ENCODE measurements at places on chromosomes 6 and 20. TPM values are rescaled to one million over a fixed set of nuclear protein-coding genes. Genes with fewer than 3 reads are reported as not detected.

GRCh38 chr20:55070001-55070400 is 594.6 kb downstream of the DOK5 start:
- H3K4me3 ChIP-seq = no peak overlapping the region
- no peaks in the 10 kb centered on the region for H3K36me3 ChIP-seq
- no peak for DNase-seq
- no peaks in the 10 kb centered on the region for H3K27me3 ChIP-seq

GRCh38 chr6:17476511-17476910 is 83.1 kb downstream of the CAP2 start:
- DNase-seq = no peak
- H3K27ac ChIP-seq = no peak overlapping the region
- H3K4me3 ChIP-seq = no peak overlapping the region
- H3K27me3 ChIP-seq = no peaks in the 10 kb centered on the region

GRCh38 chr6:117502580-117502979 is 20.1 kb downstream of the DCBLD1 start:
- H3K4me3 ChIP-seq = no peak overlapping the region
- H3K36me3 ChIP-seq = peaks cover 18% of the 10 kb centered on the region
- H3K27ac ChIP-seq = no peak overlapping the region
- no peaks in the 10 kb centered on the region for H3K27me3 ChIP-seq

DNA sequence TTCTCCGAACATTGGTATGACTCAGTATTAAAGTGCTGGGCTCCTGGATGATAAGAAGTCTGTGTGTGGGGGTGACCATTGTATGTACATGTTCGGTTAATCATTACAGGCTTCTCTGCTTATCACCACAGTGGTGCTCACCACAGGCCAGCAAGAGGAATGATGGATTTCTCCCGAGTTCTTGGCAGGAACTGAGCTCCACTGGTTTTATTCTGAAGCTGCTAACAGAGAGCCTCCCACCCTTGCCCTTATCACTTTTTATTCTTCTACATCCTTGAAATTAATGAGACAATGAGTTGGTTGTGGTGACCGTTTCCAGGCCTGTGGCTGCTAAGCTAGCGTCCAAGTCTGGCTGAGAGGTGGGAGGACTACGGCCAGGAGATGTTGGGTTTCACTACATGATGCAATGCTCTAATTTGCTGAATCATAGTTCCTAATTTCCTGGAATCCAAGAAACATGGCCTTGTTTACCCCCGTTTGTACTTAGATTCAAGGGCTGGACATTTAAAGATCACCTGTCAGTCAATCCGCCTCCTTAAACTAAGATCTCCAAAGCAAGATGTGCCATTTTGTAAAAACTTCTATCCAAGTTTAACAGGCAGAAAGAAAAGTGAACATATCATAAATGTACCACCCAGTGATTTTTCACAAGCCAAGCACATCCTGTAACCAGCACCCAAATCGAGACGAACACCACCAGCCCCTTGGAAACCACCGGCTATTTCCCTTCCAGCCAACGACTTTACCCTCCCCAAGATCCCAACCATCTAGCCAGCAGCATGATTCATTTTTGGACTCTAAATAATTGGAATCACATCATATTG is 172.5 kb downstream of the FOXA2 start:
- peaks cover 9% of the 10 kb centered on the region for H3K4me1 ChIP-seq
- H3K27ac ChIP-seq = peak overlapping the region; percentile 70
- no peaks in the 10 kb centered on the region for H3K27me3 ChIP-seq
- no peaks in the 10 kb centered on the region for H3K36me3 ChIP-seq
- no peak overlapping the region for H3K4me3 ChIP-seq

SIRPG gene
- not detected for total RNA-seq

DNA sequence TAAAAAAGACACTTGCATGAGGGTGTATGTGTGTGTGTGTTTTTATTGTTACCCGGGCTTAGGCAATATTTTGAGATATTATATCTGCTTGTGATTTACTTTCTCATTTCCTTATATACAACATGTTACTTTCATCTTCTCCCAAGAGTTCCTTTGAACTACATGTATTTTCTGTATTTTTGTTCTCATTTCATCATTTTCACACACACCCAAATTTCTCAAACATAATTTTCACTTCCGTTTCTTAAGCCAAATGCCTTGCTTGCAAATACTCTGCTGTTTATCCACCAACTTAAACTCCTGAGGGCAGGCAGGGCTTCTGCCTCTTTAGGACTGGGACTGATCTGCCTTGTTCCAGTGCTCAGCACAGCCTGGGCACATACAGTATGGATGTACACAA is 69.3 kb upstream of the FYN start:
- no peak for DNase-seq
- no peak overlapping the region for H3K27ac ChIP-seq
- no peak overlapping the region for H3K4me3 ChIP-seq
- no peaks in the 10 kb centered on the region for H3K27me3 ChIP-seq

GMPR gene
- 10.5 TPM for total RNA-seq
